ENCODE measurements at places on chromosomes 2 and 18.
A peak's percentile ranks its signal among the peaks of the same experiment; 100 is the strongest.

- no peak for DNase-seq
These were observed 123.3 kb downstream of the ARL4C start for GRCh38 chr2:234373481-234374149.

- DNase-seq, result no peak
These were observed 71.7 kb downstream of the POLR1A start for GRCh38 chr2:86033751-86034692.

- DNase-seq, result no peak
These were observed 5.0 kb downstream of the ARID5A start for GRCh38 chr2:96541398-96542152.

DNA sequence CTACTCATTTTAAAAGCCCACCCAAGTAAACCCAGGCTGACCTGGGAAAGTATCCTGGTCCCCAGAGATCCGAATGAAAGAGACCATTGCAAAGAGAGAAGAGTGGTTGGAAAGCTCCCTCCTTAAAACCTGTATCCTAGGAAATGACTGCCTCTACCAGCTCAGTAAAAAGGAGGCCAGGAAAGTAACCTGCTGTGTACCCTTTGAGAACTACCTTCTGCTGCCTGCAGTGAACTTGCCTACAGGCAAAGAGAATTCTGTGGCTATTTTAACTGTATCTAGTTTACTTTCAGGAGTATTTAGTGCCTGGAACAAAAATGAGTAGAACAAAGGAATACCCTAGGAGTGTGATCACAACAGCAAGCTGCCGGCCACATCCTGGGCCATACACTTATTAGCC is 641.7 kb upstream of the NRXN1 start:
- no peak for DNase-seq

- no peak for DNase-seq
These were observed 169.8 kb upstream of the ID2 start for GRCh38 chr2:8511868-8512612.

- DNase-seq, result no peak
These were observed 345.2 kb upstream of the SLC8A1 start for GRCh38 chr2:40797120-40797519.

DNA sequence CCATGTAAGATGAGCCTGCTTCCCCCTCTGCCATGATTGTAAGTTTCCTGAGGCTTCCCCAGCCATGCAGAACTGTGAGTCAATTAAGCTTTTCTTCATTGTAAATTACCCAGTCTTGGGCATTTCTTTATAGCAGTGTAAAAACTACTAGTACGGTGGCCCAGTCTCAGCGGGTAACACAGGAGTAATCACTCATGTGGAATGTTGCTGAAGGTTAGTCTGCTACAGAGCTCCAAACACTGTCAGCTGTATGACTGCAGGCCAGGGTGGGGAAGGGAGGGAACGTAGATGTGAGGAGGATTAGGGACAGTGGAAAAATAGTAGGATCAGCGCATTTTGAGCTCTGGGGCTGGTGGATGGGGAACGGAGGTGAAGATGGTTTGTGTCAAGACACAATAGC is 711.2 kb upstream of the SOX11 start:
- no peak for DNase-seq

GRCh38 chr2:48860380-48860779 is 104.9 kb upstream of the LHCGR start:
- DNase-seq, result no peak

DNA sequence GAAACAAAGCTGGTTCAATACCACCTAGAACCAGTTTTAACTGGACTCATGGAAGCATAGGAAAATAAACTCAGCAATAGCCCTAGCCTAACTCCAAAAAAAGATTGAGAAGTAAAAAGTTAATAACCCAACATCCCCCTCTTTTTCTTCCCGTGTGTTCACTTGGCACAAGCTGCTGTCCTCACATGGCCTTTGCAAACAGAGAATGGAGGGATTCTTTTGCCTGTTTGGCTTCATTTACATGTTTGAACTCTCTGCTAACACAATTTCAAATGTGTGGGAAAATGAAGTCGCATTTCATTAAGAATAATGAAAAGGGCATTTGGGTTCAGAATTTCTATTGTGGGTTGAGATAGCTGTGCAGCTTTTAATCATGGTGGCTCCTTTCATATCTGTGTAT is 589.2 kb upstream of the LRRTM1 start:
- no peak for DNase-seq

GRCh38 chr2:235504441-235505180 is 10.8 kb downstream of the AGAP1 start:
- DNase-seq, result no peak

DNA sequence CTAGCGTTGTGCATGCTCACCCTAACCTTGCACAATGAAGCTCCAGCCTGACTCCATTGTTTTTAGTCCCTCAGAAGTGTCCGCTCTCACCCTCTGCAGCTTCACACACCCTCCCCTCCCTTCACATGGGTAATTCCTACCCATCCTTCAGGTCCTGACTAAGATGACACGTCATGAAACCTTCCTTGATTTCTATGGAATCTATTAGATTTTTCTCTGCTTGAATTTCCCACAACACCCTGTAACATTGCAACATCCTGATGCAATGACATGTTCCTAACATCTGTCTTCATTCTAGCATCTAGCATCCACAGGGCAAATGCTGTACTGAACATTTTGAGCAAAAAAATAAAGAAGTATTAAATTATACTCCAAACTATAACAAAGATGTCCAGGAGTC is 77.0 kb upstream of the PID1 start:
- no peak for DNase-seq

DNA sequence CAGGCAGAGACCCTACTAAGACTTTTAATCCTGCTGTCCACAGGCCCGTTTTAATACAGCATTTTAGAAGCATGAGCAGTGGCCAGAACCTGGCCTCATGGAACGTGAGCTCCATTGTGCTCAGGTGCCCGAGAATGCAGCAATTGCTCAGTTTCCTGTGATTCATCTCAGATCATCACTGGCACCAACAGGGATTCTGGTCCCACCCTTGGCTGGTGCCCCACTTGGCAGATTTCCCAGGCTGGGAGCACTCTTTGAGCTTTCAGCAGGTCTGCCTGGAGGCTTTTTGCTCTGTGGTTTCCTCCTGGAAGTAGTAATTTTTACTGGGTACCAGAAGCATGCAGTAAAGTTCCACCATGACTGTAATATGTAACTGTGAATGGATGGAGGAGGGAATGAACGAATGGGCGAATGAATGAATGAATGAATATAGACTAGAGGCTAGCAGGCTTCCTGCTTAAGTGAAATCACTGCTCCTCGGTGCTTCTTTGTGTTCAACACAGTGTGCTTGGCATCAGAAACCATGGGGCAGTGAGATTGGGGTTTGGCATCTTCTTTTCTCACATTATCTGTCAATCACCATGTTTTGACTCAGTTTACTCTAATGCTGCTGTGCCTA is 312.9 kb downstream of the PRKCE start:
- DNase-seq, result peak; percentile 37

GRCh38 chr2:26983746-26984145 is 13.3 kb downstream of the MAPRE3 start:
- no peak for DNase-seq

GRCh38 chr2:95063086-95063958 is 37.8 kb downstream of the MAL start:
- no peak for DNase-seq

DNA sequence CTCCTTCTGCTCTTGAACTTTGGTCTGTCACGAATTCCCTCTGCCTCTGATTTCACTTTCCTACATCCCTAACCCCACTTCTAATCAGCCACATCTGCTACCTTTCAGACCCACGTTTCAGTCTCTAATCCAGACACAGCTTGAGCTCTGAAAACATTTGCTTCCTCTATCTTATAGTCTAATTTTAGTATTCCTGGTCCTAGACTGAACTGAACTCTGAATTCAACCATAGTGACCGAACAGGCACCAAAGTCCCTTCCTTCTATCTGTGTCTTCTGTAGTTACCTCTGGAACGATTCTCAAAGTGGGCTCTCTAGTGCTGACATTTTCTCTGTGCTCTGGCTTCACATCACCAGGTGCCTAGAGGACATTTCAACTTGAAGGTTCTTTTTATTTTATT is 156.2 kb downstream of the PDE11A start:
- no peak for DNase-seq

DNA sequence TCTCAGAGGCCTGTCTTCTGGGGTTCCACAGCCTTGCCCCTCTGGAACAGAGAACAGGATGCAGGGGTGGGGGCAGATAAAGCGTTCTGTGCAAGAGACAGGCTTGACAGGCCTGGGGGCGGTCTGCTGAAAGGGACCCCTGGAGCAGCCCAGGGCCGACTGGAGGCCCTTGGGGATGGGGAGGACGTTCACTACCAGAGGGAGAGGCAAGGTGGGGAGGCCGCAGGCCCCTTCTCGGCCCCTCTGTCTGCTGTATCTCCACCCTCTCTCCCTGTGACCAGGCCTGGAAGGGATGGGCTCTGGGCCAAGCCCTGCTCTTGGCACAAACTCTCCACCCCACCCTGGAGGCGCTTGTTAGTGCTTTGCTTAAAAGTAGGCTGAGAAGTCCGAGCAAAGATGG is 27.3 kb upstream of the INHBB start:
- DNase-seq, result no peak

DNA sequence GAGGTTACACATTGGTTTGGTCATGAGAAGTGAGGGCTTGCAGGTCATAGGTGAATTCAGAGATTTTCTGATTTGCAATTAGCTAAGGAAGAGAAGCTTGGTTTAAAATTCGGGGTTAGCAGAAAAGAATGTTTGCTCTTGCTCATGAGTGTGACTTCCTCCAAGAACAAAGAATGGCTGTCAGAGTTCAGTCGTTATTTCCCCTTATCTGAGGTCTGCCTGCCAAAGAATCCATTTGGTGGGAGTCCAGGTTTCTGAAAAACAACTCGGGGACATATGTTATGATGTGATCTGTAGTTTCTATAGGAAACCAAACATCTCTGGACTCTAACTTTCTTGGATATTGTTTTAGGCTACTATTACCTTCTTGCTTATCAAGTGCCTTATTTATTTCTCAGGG is 3.2 kb upstream of the UGT1A6 start:
- no peak for DNase-seq

DNA sequence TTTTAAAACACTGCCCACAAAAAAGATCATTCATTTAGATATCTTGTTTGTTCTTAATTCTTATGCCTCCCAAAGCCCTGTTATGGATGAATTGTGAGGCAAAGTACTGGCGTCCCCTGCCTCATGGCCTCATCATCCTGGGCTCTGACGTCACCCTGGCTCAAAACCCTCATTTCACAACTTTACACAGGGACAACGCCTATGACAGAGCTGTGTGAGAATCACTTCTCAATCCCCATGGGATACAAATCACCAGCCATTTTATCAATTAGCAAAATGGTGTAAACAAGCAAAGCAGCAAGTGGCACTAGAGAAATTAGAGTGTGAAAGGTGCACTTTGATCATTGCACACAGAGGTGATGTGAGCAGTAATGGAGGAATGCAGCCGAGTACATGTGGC is 16.6 kb downstream of the FHOD3 start:
- no peak for DNase-seq

DNA sequence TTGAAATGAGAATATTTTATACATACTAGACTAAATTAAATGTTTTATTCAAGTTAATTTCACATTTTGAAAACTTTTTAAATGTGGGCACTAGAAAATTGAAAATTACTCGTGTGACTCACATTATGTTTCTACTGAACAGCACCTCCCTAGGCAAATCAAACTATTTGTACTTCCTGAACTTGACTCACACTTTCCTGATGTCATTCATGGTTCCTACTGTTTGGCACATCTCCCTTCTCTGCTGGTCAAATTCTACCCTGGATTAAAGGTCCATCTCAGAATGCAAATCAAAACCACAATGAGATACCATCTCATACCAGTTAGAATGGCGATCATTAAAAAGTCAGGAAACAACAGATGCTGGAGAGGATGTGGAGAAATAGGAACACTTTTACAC is 16.7 kb downstream of the LHCGR start:
- DNase-seq, result no peak

GRCh38 chr2:132936261-132936660 is 266.3 kb upstream of the LYPD1 start:
- DNase-seq, result no peak

DNA sequence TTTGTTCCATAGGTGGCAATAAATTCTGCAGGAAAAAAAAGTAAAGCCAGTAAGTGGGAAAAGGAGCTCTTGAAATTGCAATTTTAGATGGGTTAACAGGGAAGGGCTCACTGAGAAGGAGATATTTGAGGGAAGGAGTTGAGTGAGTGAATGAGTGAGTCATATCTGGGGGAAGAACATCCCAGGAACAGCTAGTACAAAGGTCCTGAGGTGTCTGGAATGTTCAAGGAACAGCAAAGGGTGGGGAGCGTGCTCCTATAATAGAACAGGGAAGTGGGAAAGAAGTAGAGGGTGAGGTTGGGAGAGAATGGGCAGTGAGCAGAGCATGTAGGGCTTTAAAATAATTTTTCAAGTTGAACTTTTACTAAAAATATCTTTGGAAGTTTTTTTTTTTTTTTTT is 68.0 kb upstream of the PSME4 start:
- no peak for DNase-seq

- no peak for DNase-seq
These were observed 220.5 kb upstream of the RAB6C start for GRCh38 chr2:129758784-129759471.

- no peak for DNase-seq
These were observed 124.1 kb downstream of the KLHL29 start for GRCh38 chr2:23509103-23509502.

- no peak for DNase-seq
These were observed 36.3 kb upstream of the CCDC68 start for GRCh38 chr18:54995421-54996143.

GRCh38 chr2:186687807-186688211 is 6.1 kb upstream of the FAM171B start:
- DNase-seq, result no peak

- DNase-seq, result no peak
These were observed 100.1 kb downstream of the THADA start for GRCh38 chr2:43495727-43496126.

GRCh38 chr2:96146153-96146880 is 1.1 kb upstream of the DUSP2 start:
- DNase-seq, result no peak

DNA sequence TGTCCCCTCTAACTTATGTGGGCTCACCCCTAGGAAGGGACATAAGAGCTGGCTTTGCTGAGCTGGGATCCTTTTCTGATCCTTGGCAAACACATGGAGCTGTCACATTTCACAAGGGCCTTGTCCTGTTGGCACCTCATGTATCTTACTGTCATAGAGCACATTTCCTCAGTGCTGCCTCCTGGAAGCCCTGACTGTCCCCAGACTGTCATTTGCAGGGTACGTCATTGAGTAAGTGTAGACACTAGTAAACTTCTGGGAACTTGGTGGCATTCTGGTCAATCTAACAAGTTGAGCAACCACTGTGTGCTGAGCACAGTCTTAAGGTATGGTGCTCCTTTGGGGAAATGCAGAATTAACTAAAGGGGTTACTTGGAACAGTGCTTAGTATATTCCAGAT is 94.5 kb upstream of the IL1R2 start:
- DNase-seq, result no peak

DNA sequence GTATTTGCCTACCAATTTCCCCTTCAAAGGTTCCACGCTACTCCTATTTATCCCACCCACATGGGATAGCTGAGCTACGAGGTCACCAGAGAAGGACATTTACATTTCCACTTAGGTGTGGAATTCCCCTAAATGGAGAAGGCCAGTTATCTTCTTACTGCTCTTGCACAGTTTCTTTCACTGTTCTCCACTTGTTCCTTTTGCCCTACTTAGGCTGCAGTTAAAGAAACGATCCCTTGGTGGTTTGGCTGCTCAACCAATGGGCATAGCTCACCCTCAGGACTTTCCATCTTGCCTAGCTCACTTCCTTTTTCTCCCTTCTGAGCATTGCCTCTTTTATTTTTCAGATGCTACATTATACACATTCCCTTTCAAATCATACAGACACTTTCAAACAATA is 11.2 kb upstream of the NABP1 start:
- no peak for DNase-seq

- no peak for DNase-seq
These were observed 306.2 kb downstream of the ALK start for GRCh38 chr2:29615183-29615582.
